ENCODE measurements at places on chromosomes 16 and 17.

- peak; percentile 82 for DNase-seq
These were observed 13.4 kb upstream of the ATP5MC1 start for GRCh38 chr17:48878920-48879898.

GRCh38 chr16:67977469-67978227, 2.7 kb downstream of the DPEP3 start:
- no peak for DNase-seq

DNA sequence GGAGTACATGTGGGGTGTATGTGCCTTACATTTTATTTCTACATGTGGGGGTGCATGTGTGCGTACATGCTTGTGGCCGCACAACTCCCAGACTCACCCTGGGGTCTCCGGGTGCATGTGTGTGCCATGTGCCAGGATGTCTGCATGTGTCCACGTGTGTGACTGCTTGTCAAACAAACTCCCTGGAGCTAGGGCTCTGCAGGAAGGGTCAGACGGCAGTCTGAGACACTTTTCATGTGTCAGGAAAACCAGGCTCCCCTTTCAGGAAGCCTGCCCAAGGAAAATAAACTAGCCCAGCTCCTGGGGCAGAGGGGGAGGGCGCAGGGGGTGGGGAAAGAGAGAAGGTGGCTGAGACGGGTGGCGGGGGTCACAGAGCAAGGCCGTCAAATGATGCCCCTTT, 44.7 kb downstream of the FZD2 start:
- DNase-seq: no peak

GRCh38 chr16:65932350-65933072, 434.0 kb upstream of the CDH5 start:
- DNase-seq: no peak

GRCh38 chr16:50442221-50442620, 73.4 kb upstream of the BRD7 start:
- no peak for DNase-seq

Data from GM12865 (cell line).